Cerebellar cortex (tissue), 1 donor: ENCODE measurements at places on chromosomes 2 and 18.
A peak's percentile ranks its signal among the peaks of the same experiment; 100 is the strongest.

DNA sequence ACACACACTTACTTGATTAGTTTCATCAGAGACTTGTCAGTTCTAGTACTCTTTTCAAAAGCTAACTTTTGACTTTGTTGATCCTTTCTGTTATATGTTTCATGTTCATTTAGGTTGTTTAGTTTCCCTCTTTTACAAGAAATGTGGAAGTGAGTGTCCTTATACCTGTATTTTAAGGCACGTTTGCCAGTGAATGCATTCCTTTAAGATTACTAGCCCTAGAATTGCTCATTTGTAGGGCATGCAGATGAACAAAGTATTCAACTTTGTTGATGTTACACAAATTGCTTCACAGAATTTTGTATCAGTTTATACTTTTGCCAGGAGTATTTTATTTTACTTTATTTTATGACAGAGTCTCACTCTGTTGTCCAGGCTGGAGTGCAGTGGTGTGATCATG lies 6.3 kb downstream of the IL1RL2 start:
- no peak for DNase-seq

DNA sequence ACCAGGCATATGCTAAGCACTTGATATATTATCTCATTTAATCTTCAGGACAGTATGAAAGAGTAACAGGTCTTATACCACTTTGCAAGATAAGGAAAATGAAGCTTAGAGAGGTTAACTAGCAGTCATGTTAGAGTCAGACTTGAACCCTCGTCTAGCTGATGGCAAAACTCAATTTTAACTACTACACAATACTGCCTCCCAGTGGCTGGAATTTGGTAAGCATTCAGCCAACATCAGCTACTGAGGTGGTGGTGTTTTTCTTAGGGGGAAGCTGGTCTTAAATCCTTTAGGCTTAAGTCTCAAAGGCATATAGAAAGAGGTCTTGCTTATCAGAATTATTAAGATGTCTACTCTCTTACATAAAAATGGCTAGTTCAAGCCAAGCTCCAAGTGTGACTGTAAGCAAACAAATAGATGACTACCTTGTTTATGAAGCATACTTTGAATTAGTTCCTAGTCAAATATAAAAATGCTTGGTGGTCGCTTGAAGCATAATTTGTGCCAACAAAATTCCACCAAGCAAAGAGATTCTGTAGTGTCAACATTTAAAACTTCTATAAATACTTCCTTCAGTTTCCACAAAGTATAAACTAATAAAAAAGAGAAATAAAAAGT lies 325.4 kb upstream of the FIGN start:
- DNase-seq, result peak; percentile 40

- no peak for DNase-seq
Observed at GRCh38 chr2:231660860-231661259, 47.5 kb upstream of the PTMA start.

- no peak for DNase-seq
Observed at GRCh38 chr2:83196225-83196624, 1262.9 kb downstream of the SUCLG1 start.

DNA sequence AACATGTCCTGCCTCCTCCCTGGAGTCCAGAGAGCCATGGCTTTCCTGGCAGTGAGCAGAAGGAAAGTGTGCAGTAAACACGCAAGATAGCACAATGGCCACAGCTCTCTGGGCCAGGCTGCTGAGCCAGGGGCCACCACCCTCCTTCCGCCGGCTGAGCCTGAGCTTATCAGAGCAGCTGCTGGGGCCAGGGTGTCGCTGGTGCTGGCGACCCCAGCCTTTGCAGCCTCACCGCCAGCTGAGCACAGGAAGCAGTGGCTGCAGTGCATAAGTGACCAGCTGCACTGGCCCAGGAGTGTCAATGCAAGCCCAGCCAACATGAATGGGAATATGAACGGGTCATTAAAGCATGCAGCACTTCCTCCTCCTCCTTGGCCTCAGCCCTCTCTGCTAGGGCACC lies 172.0 kb downstream of the ZFP36L2 start:
- DNase-seq, result no peak

DNA sequence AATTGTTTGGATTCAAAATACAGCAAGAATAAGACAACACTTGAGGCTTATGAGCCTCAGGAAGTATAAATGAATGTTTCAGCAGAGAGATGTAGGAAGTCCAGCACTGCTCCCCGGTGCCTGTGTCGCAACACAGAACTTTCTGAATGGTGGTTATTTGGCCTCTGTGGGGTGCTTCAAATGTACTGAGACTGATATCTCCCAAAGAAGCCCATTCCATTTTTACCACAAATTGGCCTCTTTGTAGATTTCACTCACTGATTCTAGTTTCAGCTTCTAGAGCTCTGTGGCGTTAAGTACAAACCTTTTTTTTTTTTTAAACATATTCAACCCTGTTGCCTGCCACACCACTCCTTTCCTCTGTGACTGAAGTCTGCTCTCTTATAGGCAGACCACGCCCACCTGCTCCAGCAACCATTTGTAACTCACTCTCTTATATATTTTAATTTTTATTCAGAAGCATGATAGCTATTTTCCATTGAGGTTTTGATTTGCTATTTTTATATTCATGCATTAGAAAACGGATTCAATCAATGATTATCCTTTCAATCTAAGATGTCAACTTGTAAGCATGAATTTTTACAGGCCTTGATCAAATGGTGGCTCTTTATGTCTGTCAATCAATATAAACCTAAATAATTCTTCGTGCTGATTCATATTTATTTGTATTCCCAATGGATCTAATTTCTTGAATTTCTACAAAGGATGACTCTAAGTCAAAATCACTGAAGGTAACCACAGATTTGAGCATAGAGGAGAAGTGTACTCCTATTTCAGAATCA lies 277.1 kb upstream of the CCDC68 start:
- DNase-seq, result no peak

DNA sequence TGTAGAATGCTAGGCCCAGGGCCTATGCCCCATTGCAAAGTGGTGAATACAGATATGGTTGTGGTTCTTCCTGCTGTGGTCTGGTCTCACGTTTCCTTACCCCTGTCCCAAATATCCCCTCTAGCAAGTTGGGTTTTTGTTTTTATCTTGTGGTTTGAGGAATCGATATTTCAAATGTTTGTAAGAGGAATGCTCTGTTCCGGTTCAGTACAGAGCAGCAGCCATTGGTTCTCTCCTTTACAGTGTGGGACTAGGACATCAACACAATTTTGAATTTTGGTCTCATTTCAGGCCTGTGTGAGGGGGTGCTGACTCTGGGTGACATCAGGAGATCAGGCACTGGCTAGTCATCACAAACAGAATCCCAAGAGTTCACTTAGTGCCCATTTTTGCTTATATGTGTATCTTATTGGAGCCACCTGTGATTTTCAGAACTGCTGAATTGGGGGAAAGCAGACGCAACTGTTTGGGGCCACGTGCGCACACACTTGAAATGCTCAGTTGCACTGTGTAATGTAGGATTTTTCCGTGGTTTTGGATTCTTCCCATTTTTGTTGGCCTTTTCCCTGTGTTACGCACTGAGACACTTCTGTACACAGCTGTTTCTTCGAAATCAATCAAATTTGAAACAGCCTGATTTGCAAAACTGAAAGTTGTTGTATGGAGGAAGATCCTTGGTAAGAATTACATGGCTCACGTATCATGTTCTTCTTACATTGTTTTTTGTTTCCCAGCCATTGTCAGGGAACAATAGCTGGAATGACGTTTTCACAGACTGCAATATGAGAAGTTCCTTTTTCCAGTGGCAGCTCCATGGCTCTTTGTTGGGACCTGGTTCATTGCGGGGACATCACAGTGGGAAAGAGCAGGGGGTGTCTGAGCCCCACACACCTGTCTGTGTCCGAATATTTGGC lies 8.6 kb downstream of the SH3BP4 start:
- DNase-seq, result no peak

DNA sequence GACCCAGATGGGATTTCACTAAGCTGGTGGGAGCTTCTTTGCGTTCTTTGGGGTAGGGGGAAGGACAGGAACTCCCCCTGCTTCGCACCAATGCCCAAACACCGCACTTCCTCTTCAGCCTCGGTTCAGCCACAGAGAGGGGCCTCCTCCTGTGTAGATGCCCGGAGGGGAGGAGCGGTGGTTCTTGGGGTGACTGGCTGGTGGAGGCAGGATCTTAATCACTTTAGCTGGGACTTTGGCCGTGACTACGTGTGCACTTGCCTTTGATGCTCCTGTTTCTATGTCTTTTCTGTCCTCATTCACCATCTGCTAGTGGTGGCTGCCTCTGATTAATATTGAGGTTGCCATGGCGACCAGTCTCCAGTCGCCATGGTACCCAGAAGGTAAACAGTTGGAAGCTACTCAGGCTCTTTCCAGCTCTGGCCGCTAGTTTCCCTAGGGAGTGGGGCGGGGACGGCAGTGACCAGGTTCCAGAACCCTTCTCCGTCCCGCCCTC lies 1.9 kb downstream of the CNGA3 start:
- peak; percentile 55 for DNase-seq
